Right ventricle myocardium inferior (tissue), 1 donor: ENCODE measurements at places on chromosomes 5 and 9. TPM values are rescaled to one million over a fixed set of nuclear protein-coding genes. Genes with fewer than 3 reads are reported as not detected.

DNA sequence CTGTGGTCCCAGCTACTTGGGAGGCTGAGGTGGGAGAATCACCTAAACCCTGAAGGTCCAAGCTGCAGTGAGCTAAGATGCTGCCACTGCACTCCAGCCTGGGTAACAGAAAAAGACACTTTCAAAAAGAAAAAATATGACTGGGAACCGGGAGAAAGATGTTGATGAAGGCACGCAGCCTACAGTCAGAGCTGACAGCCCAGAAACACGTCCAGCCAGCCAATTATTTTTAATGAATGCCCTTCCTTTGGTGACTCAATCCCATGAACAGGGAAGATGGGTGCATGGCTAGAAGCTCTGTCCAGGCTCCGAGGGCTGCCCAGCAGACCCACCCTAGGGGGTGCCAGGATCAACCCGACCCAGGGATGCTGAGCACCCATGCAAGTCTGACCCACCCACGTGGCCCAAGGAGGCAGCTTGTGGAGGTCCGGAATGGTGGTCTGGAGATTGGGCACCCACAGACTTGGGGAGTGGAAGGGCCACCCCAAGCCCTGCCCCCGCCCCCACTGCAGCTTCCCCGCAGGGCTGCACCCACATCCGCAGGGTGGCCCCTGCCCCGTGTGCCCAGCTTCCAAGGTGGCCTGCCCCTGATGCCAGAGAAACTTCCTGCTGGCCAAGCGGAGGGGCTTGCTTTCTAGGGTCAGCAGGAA is 51.0 kb downstream of the ADAMTS2 start:
- peak; percentile 30 for DNase-seq

GRCh38 chr5:108688485-108688884 is 59.2 kb upstream of the FER start:
- DNase-seq = no peak

GRCh38 chr9:121353241-121354061 is 16.6 kb downstream of the STOM start:
- no peak for DNase-seq

DNA sequence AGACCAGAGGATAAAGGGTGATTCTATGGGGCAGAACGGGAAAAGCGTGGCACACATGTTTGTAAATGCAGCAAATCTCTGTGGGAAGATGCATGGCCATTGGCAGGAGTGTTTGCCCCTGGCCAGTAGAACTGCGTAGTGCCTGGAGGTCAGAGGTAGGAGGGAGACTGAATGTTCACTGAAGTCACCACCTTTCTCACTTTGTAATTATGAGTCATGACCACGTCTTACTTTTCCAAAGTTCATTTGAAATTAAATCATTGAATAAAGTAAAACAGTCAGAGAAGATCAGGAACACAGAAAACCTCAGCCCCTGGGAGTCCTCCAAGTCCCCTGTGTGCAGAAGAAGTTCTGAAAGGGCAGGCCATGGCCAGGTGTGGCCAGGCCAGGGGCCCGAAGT is 4.6 kb downstream of the PTGES start:
- no peak for DNase-seq

DNA sequence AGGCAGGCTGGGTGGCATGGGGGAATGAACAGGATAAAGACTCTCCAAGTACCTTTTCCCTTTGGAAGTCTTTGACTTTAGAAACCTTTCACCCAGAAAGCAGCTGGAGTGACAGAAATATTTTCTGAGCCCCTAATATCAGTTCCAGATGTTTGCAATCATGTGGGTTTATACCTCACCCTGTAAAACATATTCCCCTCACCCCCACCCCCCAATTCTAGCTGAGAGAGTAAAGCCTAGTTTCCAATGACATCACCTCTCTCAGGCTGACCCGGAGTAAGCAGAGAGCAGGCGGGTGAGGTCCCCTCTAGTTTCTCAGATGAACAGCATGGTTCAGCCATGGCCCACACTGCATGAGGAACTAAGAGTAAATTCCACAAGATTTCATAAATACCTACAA is 82.9 kb upstream of the TRIM32 start:
- DNase-seq = no peak

TPPP gene
- 34.5 TPM for total RNA-seq
